ENCODE measurements at places on chromosomes 12 and 14.

GRCh38 chr12:171743-172676 lies 41.9 kb downstream of the SLC6A12 start:
- DNase-seq = no peak

DNA sequence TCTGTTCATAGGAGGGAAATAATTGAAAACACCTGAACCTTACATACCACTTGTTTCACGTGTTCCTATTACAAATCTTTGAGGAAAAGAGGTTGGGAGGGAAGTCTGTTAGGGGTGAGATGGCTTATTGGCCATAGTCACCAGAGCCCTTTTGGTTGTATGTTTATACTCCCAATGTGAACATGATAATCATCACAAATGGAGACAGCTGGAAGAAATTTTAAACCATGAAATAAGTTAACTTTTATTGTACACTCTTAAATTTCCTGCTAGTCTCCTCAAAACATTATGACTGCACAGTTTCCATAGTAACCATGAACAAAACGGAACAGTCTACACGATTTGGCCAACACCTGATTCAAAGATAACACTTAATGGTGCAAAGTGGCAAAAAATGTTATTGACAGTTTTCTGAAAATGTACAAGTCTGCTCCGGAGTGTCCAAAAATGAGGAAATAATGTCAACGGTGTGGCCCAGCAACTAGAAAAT lies 56.9 kb downstream of the LMNTD1 start:
- no peak for DNase-seq

DNA sequence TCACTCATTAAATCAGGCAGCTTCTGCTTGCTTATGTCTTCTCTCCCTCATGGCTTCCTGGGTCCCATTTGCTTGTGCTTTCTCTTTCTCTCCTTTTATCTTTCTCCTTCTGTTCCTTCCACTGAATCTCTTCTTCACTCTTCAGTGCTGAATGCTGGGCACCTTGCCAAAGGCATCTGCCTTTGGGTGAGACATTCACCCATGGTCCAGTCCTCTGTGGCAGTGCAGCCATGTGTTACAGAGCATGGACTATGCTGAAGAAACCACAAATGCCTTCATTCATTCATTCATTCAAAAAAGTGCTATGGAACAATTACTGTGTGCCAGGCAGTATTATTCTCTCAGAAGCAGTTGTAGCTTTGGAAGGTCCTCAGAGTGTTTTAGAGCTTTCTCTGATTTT lies 344.4 kb upstream of the STXBP6 start:
- no peak for DNase-seq

DNA sequence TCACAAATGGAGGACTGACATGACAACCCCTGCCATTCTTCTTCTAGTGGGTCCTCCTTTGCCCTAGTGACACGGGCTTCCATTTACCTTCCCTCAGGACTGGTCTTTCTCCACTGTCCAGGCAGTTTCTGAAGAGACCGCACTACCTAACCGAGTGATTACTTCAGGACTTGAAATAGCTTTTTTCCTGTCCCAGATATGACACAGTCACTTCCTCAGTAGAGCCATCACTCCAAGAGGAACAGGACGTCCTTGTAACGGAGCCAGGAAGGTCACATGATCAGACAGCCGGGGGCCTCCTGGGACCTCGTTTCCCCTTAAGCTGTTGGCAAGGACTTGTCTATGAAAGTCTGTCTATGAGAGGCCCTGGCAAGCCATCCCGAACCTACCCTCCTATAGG lies 62.3 kb downstream of the FOS start:
- no peak for DNase-seq

DNA sequence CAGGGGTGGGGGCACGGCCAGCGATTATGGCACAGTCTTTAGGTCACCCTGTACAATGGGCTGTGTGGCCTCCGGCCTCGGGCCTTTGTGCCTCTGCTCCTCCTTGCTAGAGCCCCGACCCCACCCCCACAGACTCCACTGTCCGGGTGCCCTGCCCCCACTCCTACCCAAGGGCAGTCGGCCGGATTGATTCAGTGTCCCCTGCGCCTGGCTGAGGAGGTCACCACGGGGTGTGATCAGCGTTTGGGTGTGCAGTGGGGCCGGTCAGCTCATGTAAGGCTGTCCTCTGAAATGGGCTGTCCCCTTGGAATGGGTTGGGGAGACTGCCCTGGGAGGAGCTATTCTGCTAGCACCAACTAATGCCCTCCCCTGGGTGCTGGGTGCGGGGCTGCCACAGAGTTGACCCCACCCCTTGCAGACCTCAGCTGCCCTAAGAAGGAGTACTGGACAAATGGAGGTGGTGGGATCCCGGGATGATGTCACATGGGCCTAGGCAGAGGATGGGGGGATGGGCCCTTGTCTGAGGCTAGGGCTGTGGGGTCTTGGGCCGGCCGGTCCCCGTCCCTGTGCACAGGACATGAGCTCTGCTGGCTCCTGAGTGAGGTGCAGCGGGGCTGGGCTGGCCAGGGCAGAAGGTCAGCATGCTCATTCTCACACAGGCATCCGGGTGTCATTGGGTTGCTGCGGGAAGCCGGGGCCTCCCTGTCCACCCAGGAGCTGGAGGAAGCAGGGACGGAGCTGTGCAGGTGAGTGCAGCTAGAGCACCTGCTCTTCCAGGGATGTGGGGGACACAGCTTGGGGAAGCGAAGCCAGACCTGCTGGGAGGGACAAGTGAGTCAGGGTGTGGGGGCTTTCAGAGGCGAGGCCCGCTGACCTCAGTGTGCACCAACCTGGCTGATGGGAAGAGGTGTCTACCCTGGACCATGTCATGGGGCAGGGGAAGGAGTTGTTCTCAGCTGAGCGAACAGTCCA lies 23.4 kb downstream of the ASPG start:
- DNase-seq = no peak

DNA sequence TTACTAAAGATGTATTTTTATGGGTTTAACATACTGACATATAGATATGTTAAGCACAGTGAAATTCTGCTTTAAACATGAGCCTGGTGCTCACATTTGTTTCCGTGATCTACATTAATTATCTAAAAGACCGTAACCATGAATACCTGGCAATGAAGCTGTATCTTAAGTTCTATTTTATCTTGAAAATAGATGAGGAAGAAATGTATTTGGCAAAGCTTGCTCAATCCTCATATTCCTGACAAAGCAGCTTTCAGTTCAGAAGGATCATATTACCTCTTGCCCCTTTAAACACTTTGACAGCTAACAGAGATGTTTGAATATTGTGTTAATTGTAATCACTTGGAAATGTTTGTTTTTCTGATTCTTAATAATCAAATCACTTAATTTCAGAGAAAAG lies 9.8 kb downstream of the EPYC start:
- no peak for DNase-seq

DNA sequence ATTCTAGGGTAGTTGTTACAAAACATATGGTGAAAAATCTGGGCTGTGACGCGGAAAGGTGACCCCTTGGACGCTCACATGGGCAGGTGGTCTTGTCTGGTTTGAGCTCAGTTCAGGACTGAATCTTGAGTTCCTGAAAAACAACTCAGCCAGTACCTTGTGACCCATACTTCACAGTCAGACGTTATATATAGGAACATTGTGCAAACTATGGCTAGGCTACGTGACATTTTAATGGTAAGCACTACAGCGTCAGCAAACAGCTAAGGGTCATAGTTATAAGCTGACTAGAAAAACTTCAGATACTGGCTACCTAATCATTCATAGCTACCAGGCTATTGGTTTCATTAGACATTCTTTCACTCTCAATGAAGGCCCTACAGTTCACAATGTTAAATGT lies 14.8 kb upstream of the EDDM3A start:
- DNase-seq = no peak

GRCh38 chr14:51513933-51514332 lies 137.8 kb upstream of the FRMD6 start:
- DNase-seq = no peak

- no peak for DNase-seq
These were observed 7.1 kb upstream of the CCDC175 start for GRCh38 chr14:59583755-59584154.

DNA sequence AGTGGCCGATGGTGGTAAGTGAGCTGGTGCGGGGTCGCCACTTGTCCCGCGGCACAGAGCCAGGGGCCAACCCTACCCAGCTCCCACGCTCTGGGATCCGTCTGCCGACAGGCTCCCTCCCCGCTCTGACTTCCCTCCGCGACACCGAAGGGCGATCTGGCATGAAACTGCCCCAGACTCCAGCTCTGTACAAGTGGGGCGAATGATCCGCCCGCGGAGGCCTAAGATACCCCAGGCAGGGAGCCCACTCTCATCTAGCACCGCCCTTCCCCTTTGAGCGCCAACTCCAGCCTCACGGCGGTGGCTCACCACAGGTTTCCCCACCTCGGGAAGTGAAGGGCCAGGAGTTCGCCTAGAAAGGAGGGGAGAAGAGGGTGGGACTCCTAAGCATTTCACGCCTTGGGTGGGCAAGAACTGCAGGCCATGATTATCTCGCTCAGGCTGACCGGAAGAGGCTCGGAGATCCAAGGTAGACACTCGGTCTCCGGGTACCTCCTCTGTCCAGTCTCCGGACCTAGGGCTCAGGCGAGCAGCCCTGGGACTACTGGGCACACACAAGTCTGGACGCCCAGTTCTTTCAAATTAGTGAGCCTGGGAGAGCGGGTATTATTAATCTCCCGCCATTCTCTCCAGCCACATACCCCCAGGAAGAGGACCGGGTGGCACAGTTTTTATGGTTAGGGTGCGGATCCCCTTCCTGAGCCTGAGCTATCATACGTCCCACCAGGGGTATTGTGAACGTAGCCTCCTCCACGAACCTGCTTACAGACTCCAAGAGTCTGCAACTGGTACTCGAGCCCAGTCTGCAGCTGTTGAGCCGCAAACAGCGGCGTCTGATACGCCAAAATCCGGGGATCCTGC lies 849 bp downstream of the WNT1 start:
- no peak for DNase-seq

DNA sequence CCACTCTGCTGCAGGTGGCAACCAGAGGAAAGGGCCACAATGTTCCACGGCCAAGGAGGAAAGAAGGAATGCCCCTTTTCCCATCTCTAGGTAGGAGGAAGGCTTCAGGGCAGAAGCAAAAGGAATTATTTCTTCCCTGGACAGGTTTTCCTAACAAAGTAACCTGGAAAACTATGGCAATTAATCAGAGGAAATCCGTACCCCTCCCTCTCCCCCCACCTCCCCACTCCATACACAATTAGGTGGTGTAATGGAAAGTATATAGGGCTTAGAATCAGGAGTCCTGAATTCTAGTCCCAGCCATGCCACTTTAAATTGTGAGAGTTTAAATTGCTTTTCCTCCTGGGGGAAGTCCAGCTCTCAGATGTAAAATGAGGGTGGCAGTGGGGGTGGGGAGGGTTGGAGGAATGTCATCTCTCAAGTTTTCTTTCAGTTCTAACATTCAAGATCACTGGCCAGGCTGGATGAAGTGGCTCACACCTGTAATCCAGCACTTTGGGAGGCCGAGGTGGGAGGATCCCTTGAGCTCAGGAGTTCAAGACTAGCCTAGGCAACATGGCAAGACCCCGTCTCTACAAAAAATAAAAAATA lies 1.7 kb downstream of the DHH start:
- no peak for DNase-seq

GRCh38 chr14:74612350-74613021 lies 449 bp upstream of the LTBP2 start:
- no peak for DNase-seq

DNA sequence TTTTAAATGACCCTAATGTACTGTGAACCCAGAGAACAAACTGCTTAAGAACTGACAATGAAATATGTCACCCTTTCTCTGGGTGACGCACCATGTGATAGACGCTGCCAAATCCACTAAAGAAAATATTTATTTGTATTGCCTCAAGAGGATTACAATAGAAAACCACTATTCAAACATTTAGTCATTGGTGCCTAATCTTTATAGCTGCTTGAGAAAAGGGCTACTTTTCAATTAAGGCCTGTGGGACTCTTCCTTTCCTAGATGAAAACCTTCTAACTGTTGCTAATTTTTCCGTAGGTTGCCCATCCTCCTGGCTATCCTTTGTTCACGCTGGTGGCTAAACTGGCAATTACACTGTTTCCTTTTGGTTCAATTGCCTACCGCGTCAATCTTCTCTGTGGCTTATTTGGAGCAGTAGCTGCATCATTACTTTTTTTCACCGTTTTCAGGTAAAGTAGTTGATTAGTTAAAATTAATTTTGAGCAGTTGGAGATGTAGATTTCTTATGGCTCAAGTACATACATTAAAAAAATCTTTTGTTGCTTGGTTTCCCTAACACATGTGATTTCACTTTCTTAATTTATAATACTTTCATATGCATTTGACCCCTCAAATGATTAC lies 6.0 kb downstream of the TMEM260 start:
- no peak for DNase-seq

DNA sequence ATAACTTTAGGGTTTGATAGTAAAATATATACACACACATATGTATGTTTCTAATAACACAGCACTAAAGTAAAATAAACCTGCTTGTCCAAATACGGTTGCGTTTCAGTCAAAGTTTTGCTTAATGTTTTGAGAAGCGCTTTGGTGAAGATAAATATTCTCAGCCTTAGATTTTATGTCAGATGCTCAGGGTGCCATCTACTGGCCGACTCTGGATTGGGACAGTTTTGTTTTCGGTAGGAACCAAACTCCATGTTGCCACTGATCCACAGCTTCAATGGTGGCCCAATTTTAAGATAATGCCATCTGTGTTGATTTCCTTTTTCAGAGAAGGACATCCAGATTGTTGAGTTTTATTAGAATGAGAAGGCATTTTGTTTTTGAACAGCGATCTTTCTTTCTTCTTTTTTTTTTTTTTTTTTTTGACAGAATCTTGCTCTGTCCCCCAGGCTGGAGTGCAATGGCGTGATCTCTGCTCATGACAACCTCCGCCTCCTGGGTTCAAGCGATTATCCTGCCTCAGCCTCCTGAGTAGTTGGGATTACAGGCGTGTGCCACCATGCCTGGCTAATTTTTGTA lies 43.1 kb downstream of the LLPH start:
- peak; percentile 6 for DNase-seq

- no peak for DNase-seq
These were observed 18.2 kb upstream of the SUSD6 start for GRCh38 chr14:69593018-69593677.

- no peak for DNase-seq
These were observed 43.4 kb downstream of the RIN3 start for GRCh38 chr14:92556863-92557543.

DNA sequence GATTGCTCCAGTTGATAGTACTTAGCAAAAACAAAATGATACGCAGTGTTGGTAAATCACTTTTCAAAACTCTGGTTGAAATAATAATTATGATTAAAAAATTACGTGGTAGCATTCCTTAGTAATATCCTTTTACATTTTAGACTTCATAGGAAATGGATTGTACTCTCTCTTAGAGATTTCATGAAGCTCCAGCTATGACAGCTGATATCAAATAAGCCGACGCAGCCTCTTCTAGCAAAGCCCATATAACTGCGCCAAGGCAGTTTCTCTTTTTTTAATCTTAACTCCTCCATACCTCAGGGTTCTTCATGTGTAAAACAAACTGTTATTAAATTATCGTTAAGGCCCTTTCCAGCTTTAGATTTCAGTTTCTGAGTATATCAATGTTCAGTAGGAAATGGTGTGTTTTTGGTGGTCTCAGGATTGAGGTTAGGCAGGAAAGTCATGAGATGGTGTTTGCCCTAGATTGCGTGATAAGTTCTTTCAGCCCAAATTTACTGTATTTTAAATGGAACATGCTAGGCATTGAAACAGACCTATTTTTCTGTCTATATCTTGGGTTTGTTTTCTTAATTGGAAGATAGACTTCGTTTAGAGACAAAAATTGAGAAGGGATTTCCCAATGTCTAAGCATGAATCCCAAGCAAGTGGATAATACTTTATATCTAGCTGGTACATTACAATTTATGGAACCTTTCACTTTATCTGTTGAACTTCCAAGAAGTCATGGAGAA lies 902 bp upstream of the CFL2 start:
- DNase-seq = no peak

All from LNCaP clone FGC (cell line).